ENCODE measurements at places on chromosomes 6 and 20. TPM values are rescaled to one million over a fixed set of nuclear protein-coding genes. Genes with fewer than 3 reads are reported as not detected.
A peak's percentile ranks its signal among the peaks of the same experiment; 100 is the strongest.

The GSTA2 gene
- total RNA-seq: not detected

The NCOA3 gene
- total RNA-seq: 64.5 TPM

The LIN28B gene
- 165 TPM for total RNA-seq

The DSE gene
- 30.0 TPM for total RNA-seq

The UBR2 gene
- total RNA-seq: 24.4 TPM

The HTR1B gene
- total RNA-seq: not detected

The RAB44 gene
- 0.03 TPM for total RNA-seq

The GSTA3 gene
- total RNA-seq: not detected

The SIRPB2 gene
- total RNA-seq: not detected

The PHF1 gene
- total RNA-seq: 25.6 TPM

The PTPRT gene
- 0.37 TPM for total RNA-seq

GRCh38 chr20:44701858-44702256, 13.3 kb upstream of the CCN5 start:
- peak; percentile 47 for DNase-seq

DNA sequence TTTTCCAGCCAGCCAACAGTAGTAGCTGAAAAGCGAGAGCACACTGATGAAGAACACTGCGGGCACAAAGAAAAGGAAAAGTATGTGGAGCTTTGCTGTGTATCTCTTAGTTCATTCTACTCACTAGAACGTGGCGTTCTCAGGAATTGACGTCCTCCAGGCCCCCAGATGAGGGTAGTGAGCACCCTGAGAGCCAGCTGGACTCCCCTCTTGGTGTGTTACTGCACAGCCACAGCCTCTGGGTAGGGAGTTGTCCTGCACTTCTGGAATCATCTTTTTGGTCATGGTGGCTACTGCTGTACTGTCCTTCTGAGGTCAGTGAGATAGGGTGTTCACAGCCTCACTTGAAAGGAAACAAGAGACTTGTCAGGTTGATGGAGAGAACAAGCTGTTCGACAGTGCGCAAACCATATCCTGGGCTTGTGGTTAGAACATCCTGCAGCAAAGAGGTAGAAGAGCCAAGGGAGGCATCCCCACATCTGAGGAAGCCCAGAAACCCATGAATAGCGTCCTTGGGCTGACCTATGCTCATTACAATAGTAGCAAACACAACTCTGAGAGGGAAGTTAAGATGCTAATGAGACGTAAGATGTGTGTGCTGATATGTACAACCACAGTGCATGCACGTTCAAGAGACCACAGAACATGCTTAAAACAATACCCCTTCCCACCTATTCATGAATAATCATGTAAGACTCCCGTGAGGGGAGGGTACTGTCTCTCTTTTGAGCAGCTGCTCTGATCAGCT, 14.6 kb upstream of the HLA-F start:
- DNase-seq: no peak

DNA sequence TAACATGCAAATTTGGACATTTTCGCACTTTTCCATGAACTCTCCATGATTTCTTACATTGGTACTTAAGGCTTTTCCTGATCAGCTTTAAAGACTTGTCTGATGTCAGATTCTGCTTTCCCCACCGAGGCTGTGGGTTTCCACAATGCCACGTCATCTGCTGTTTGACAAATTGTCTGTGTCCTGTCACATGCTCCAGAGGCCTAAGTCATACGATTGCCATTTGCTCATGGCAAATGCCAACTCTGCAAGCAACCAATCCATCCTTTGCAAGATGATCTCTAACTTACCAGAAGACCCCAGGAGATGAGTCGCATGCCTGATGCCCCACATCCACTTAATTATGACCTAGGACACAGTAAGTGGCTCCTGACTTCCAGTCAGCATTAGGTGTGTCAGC, 556.5 kb downstream of the BMP2 start:
- DNase-seq: no peak

DNA sequence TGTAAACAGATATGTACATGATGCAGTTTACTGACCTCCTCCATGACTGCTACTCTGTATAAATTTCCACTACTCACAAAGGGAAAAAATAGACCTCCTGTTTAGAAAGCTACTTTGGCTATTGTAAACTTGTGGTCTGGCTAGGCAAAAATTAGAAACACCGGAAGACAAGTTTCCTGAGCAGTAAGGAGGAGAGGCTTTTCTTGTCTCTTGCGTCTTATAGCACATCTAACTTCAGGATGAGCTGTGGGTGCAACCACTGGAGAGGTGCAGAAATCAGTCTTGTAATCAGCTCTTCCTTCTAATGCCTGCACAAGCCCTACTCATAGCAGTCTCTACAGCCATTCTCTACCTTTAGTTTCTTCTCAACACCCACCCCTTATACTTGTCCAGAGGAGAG, 296.5 kb upstream of the SLC35B3 start:
- DNase-seq: no peak

GRCh38 chr6:74554041-74554440, 651.8 kb downstream of the COL12A1 start:
- DNase-seq: no peak

GRCh38 chr6:41625442-41625841, 12.8 kb upstream of the MDFI start:
- DNase-seq: no peak

DNA sequence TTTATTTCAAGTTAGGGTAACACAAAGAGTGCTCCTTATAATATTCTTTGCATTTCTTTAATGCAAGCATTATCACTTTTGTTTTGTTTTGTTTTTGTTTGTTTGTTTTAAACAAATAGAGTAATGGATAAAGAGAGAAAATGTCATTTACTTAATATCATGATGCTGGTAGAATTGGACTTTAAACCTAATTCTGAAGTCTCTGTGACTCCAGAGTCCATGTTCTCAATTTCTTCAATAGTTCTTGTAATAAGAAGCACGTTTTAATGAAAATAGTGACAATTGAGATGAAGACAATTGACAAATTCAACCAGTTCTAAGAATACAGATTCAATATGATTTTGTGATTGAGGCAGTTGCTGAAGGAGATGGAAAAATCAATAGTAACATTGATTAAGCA, 30.3 kb upstream of the MANEA start:
- no peak for DNase-seq

GRCh38 chr6:81750681-81751387, 1.6 kb downstream of the TENT5A start:
- peak; percentile 16 for DNase-seq

GRCh38 chr20:44461142-44461802, 14.4 kb upstream of the TTPAL start:
- DNase-seq: no peak

- DNase-seq: no peak
Observed at GRCh38 chr6:3392930-3393835, 63.7 kb downstream of the SLC22A23 start.

- DNase-seq: no peak
Observed at GRCh38 chr6:110645685-110646418, 169.4 kb downstream of the CDK19 start.

DNA sequence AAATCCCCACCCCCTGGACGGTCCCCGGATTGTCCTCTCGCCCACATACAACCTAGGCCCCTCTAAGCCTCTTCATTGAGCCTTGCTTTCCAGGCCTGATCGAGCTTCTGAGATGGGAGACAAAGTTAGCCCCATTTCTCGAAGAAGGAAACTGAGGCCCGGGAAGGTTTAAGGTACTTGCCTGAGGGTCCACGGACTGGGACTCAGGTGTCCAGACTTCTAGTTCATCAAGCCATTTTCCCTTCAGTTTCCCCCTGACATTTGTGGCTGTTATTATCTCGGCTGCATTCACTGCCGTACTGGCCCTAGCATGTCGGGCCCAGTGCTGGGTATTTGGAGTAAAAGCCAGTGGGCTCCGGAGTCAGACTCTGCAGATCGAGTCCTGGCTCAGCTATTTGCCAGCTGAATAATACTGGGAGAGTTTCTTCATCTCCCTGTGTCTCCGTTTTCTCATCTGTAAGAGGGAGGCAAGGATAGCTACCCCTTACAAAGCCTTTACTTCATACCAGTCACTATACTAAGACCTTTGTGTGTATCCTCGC, 633 bp downstream of the RPRD1B start:
- no peak for DNase-seq

DNA sequence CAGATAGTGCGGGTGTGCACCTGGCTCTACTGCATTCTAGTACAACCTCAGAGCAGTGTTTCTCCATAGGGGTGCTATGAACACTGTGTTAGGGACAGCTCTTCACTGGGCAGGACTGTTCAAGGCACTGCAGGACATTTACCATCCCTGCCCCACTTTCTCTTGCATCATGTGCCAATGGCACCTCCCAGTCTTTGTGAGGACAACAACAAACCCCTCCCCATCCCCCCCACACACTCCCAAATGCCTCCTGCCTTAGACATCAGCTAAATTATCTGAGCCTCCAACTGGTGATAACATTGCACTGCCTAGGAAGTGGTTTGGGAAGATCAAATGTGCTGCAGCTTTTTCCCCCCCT, 98.9 kb downstream of the FYN start:
- DNase-seq: no peak

- no peak for DNase-seq
Observed at GRCh38 chr6:49515485-49516146, 15.9 kb downstream of the GLYATL3 start.

- no peak for DNase-seq
Observed at GRCh38 chr20:4918473-4918872, 82.8 kb downstream of the SLC23A2 start.

DNA sequence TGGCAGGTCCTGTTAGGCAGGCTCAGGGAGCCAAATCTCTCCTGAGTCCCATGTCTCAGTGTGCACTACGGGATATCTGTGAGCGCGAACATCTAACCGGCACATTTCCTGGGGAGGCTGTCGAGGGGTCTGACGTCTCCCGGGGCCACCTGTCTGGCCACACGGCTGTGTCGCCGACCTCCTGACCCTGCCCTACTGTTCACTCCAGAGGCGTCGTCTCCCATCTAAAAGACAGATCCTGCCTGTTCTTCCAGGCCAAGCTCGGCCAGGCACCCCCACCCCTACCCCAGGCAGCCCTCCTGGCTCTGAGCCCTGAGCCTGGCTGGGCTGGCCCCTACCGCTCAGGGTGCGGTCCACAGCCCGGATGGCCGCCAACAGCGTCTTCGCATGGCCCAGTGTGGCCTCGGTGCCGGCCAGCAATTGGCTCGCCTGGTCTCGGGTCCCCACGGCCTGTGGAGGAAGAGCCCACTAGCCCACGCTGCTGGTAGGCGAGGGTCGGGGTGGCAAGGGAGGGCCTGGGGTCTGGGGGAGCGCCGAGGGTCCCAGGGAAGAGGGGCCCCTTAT, 16.6 kb downstream of the ADRM1 start:
- DNase-seq: no peak

GRCh38 chr20:41387444-41387851, 20.8 kb upstream of the EMILIN3 start:
- peak; percentile 74 for DNase-seq

DNA sequence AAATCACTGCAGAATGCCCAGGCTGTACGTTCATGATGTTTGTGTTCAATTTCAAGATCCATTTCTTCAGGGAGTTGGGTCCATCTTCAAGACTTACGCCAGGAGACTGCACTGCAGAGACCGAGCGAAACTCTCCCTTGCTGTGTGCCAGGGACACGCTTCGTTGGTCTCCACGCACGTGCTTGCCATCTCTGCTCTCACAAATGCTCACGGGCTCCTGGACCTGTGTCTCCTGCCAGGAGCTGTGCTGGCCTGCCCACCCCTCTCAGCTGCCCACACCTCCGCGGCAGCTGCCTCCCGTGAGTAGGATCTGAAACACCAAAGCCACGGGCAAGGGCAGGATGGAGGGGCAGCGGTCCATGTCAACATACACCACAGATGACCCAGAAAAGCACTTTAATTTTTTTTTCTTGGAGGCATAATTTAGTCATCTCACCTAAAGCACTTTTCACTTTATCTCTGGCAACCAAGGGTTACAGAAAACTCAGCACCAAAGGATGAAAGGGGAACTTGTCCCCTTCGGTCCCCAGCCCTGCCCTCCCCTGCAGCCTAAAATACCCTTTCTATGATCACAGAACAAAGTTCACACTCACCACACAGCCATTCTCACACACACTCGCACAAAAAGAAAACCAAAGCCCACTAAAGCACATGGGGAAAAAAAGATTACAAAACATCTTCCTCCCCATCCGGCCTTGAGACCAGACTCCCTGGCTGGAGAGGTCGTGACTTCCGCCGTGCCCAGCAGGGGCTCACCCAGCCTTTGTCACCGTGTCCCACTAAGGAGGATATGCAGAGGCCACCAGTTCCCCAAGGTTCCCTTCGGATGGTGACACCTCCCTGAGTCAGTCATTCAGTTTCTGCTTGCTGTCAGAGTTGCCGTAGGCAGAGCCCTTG, 137.9 kb downstream of the AGPAT4 start:
- no peak for DNase-seq

GRCh38 chr6:150494241-150494640, 105.4 kb upstream of the PLEKHG1 start:
- DNase-seq: no peak

DNA sequence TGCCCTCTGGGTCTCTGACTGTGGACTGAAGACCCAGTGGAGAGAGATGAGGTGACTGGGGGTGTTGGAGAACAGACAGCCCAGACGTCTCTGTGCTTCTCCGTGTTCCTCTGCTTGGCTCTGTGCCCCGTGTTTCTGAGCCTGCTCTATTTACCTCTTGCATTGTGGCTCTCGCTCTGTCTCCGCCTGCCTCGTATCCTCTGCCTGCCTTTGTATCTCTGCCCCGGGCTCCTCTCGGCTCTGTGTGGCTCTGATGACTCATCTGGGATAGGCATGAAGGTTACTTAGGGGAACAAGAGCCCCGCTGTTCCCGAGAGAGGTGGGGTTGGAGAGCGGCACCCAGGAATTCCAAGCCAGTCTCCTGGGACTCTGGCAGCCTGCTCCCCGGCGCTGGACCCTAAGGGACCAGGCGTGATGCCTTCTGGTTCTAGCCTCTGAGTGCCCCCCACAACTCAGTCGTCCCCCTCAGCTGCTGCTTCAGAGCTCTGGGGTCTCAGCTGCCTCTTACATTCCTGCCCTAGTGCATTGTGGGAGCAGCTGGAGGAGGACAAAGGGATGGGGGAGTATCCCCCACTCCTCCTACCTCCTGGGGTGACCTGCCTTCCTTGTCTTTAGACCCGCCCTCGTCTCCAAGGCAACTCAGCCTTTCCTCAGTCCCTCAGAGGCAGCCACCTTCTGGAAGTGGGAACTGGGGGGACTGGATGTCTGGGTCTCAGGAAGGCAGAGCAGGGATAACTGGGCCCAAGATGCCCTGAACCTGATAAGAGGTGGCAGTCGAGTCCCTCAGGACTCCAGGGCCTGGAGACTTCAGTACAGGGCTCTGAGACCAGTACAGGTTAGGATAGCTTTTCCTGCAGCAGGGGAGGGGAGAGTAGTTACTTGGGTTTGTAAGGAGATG, 1.9 kb downstream of the DDR1 start:
- DNase-seq: peak; percentile 98

- DNase-seq: no peak
Observed at GRCh38 chr6:121522265-121522664, 86.8 kb downstream of the GJA1 start.

DNA sequence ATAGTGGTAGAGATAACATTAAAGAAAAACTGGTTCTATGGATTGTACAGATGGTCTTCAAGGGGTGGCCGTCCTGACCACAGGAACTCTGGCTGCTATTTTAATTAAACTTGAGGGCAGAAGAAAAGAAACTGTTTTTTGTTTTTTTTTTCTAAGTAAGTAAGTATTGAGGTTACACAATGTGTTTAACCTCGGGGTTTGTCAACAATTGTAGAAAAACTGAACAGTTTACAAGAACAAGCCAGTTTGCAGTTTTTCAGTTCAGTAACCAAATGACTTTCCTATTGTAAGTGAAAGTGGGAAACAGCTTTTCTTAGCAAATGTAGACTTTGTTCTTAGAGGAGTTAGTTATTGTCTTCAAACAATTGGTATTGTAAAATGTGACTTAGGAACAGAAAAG, 77.0 kb downstream of the PLCB1 start:
- DNase-seq: peak; percentile 38

Data from neural progenitor cell (in vitro differentiated cells).